ENCODE measurements at places on chromosomes 1 and 21.

DNA sequence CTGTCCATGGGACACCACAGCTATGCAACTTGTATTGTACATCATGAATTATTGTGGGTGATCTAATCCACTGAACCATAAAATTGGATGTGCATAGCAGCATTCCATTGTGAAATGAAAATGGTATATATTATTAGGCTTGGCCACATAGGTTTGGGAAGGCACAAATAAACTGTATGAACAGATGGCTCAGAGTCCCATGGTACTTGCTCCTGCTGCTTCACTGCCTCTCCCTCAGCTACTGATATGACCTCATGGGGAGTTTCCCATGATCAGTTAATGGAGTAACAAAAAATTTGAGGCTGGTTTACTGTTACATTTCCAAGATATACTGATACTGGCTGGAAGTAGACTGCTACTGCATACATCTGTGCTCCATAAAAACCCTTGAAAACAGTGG is 152.7 kb upstream of the NEGR1 start:
- no peak for DNase-seq

- DNase-seq = no peak
Measured at GRCh38 chr1:244326757-244327156, 125.0 kb downstream of the ADSS2 start.

DNA sequence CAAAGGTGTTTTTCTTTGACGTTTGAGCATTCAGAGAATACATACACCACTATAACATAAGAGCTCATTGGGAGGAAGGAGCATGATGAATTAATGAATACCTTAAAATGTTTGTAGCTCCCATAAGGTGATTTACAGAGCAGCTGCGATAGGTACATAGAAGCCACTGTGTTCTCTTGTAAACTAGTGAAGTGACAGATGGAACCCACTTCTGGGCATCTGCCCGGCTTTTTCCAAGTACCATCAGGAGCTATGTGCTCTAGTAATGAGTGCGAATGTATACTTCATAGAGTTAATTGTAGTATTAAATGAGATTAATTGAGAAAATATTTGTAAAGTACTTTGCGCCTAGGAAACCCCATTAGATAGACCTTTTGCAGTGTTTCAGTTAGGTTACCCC is 48.4 kb downstream of the HENMT1 start:
- DNase-seq = no peak

DNA sequence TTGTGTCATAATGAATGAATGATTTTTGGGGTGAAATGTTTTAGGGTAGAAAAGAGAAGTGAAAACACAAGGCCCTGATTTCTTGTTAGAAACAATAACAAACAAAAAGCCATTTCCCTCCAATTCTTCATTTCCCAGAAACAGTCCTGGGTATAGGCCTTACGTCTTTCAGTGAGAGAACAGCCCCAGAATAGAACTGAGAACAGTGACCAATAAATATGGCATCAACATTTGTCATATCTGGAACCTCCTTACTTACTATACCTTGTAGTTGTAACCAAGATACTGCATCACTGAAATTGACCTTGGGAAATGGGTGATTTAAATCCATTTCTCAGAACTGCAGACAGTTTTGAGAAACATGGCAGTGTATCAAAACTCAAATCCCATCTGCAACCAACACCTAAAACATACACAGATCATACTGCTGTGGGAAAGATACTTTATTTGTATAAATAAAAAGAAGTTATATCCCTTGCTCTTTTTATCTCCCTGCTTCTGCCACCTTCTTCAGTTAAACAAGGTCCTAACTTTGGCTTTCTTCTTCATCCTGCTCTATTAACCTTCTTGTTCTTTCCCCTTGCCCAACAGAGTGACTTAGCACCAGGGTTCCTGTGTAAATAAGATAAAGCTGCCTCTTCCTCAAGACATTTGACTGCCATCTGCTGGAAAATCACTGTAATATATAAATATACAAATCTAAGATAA is 19.5 kb downstream of the XKR8 start:
- DNase-seq = no peak

DNA sequence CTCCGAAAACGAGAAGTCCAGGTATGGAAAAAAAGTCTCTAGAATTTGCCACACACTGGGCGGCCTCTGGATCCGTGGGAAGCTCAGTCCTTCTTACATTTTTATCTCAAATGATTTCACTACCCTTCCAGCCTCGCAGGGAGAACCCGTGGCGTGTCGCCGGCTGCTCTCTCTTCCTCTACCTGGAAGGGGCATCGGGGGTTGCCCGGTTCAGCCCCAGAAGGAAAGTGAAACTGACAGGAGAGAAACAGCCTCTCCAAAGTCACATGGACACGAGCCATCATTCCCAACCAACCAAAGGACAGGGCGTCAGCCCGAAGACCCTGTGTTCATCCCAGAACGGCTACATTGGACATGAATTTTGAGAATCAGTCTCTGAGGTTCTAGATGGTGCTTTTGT is 182.5 kb downstream of the ADSS2 start:
- no peak for DNase-seq

GRCh38 chr1:54352755-54353154 is 53.4 kb downstream of the SSBP3 start:
- DNase-seq = no peak

Data from stimulated activated CD8-positive, alpha-beta memory T cell treated with anti-CD3 and anti-CD28 coated beads, Interleukin-7, amount 100 ng/mL, for 1 hour (primary cell).